Adrenal gland (tissue), 19 donors: ENCODE measurements at places on chromosomes 12 and 14. TPM values are rescaled to one million over a fixed set of nuclear protein-coding genes. Genes with fewer than 3 reads are reported as not detected.
A peak's percentile ranks its signal among the peaks of the same experiment; 100 is the strongest.

Gene ZNF385A
- total RNA-seq = 7.0 TPM

Gene NTN4
- total RNA-seq = 62.5 TPM

Gene TAS2R13
- 9.8 TPM for total RNA-seq

Gene CD163L1
- 8.9 TPM for total RNA-seq

GRCh38 chr12:124914392-124915238 lies at the start of gene UBC:
UBC (minus strand) TSS chr12:124914650; CDS start chr12:124913771, 879 bp downstream.
- H3K36me3 ChIP-seq = peaks cover 31% of the 10 kb centered on the region
- DNase-seq = peak; percentile 98
- no peaks in the 10 kb centered on the region for H3K27me3 ChIP-seq
- peak within 1 kb of the TSS; percentile 99 for H3K27ac ChIP-seq
- H3K4me3 ChIP-seq = peak within 1 kb of the TSS; percentile 83

- no peaks in the 10 kb centered on the region for H3K27me3 ChIP-seq
- H3K36me3 ChIP-seq = no peaks in the 10 kb centered on the region
- H3K4me1 ChIP-seq = peaks cover 27% of the 10 kb centered on the region
Measured at GRCh38 chr14:71491931-71492330, 440.3 kb upstream of the RGS6 start.

DNA sequence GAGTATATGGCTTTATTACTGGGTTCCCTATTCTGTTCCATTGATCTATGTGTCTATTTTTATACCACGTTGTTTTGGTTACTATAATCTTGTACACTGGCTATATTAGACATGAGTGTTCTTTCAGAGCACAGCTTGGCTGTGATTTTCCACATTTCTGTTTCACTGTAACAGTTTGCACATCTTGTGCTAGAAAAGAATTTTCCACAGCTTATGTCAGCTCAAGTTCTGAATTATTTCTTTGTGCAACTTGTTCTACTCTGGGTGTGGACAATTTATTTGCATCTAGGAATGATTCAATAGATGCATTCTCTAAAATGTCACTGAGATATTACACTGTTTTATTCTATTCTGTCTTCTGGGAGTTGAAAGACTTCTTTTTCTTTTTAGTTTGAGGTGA lies 28.4 kb upstream of the OR5AU1 start:
- no peaks in the 10 kb centered on the region for H3K27me3 ChIP-seq
- no peak overlapping the region for H3K4me3 ChIP-seq
- DNase-seq = no peak
- no peak overlapping the region for H3K27ac ChIP-seq
- H3K36me3 ChIP-seq = no peaks in the 10 kb centered on the region
- no peaks in the 10 kb centered on the region for H3K4me1 ChIP-seq

DNA sequence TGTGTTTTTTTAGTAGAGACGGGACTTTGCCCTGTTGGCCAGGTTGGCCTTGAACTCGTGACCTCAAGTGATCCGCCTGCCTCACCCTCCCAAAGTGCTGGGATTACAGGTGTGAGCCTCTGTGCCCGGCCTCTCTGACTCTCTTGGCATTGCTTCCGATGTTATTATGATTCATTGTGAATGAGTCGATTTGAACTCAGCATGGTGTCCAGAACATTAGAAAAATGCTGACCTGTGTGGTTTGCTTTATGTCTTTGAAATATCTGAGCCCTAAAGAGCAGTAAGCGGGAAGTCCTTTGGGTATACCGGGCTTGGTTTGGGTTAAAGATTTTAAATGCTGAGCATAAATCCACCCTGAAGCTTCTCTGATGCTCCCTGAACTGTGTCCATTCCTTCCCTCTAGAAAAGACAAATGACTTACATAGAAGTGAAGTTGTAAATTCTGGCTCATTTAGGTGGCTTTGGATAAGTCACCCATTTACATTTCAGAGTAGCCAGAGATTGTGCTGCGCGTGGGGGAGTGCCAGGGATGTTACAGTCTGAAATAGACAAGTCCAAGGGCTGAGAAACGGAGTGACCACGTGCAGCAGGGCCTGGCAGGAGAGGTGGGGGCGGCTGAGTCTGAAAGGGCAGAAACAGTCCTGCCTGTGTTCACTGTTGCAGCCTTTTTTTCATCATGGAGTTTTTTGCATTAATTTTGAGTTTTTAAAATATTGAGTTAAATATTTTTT lies 39.6 kb downstream of the SLC15A4 start:
- H3K4me3 ChIP-seq = no peak overlapping the region
- no peaks in the 10 kb centered on the region for H3K4me1 ChIP-seq
- no peak for DNase-seq
- no peaks in the 10 kb centered on the region for H3K27me3 ChIP-seq
- no peaks in the 10 kb centered on the region for H3K36me3 ChIP-seq
- no peak overlapping the region for H3K27ac ChIP-seq
